Glomerular endothelial cell (primary cell): ENCODE measurements at places on chromosomes 3 and 15. TPM values are rescaled to one million over a fixed set of nuclear protein-coding genes. Genes with fewer than 3 reads are reported as not detected.
A peak's percentile ranks its signal among the peaks of the same experiment; 100 is the strongest.

- no peak for DNase-seq
Observed at GRCh38 chr3:31579828-31580227, 47.1 kb downstream of the STT3B start.

DNA sequence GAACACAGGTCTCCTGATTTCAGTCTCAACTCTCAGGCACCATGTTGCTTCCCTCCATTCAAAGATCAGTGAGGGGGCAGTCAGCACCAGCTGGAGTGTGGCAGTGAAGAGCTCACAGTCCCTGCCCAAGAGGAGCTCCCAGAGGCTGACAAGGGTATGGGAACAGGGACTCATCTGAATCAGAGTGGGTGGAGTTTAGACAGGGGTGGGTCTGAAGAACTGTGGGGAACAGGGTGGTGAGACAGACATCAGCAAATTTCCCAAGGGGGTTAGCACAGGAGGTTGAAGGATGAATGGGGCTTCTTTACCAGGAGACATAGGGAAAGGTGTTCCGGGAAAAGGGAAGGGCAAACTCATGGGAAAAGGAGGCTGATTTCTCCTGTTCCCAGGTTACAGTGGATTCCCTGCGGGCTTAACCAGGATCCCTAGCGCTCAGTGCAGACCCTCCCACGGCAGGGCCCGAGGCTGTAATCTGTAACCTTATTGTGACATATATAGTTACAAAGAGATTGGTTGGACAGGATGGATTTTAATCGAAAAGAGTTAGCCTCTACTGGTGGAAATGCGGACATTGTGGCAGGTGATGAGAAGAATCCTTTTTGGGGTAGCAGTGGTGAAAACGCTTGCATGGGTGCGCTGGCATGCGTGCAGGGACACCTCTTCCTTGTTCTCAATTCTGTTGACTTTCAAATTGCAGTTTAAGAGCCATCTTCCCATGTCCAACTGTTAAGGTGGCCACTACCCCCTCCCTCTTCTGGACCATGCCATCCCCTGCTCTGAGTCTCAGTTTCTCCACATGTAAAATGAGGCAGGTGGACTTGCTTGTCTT lies 160.3 kb downstream of the SMAD6 start:
- DNase-seq = no peak

Gene NAALADL2
- total RNA-seq = 0.19 and 1.3 TPM in 2 replicates

- DNase-seq = no peak
Observed at GRCh38 chr15:70142322-70143191, 44.8 kb upstream of the TLE3 start.

DNA sequence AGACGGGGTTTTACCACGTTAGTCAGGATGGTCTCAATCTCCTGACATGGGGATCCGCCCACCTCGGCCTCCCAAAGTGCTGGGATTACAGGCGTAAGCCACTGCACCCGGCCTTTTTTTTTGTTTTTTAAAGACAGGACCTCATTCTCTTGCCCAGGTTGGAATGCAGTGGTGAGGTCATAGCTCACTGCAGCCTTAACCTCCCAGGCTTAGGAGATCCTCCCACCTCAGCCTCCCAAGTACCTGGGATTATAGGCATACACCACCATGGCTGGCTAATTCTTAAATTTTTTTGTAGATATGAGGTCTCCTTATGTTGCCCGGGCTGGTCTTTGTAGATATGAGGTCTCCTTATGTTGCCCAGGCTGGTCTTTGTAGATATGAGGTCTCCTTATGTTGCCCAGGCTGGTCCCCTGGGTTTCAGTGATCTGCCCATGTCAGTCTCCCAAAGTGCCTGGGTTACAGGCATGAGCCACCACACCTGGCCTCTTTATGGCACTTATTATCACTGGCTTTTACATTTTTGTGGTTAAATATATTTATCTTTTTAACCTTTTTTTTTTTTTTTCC lies 82.3 kb upstream of the RNU6-1 start:
- DNase-seq = no peak

DNA sequence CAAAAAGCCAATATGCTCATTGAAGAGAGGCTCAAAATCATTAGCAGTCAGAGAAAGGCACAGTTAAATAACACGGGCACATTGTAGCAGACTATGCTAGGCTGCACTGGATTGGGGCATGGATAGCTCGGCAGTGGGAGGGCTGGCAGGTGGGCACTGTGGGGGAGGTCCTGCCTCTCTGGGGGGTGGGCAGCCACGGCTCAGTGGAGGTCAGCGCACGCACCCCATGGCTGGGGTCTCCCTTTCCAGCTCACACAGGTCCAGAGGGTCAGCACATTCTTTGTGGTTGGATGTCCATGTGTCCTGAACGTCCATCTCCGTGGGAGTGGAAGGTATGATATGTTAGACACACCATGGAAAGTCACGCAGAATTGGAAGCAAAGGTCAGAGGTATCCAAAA lies 18.4 kb upstream of the MGLL start:
- DNase-seq = no peak

- no peak for DNase-seq
Observed at GRCh38 chr3:3627114-3627513, 172.1 kb upstream of the LRRN1 start.

Gene MOBP
- total RNA-seq = 0.23 TPM in 1 of 2 replicates, not detected in the other

Gene MON1A
- total RNA-seq = 12.4 and 19.8 TPM in 2 replicates

Gene SLC25A36
- total RNA-seq = 42.5 and 44.5 TPM in 2 replicates

DNA sequence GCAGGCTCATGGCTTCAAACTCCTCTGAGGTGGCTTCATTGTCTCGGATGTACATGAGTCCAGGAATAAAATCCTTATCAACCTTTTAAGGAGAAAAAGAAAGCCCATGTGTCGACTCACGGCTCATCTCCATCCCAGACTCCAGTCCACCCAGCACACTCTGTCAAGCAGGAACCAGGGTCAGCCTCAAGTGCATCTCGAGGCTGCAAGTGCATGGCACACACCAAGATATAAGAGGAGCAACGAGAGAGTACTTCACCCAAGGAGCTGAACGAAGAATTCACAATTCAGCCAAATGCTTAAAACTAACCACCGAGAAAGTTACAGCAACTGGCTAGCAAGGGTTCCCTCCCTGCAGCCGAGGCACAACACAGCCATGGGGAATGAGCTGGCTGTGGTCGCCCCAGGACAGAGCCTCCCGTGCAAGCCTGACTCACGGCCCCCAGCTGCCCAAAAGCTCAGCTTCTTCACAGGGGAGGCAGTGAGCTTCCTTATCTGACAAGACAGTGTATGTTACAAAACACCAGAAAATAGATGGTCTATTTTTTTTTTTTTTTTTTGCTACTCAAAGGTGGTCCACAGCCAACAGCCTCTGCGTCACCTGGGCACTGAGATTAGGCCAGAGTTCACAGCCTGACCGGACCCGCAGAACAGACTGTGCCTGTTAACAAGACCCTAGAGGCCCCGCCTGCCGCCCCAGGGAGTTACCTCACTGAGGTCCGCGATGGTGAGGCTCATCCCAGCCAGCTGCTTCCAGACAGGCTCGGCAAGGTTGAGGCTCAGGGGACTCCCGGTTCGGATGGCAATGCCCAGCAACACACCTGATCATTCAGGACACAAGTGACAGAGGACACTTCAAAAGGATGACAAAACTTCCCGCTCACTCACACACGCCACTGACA lies 15.9 kb upstream of the OCA2 start:
- no peak for DNase-seq

Gene LINGO1
- 0.18 TPM in 1 of 2 replicates, not detected in the other for total RNA-seq

DNA sequence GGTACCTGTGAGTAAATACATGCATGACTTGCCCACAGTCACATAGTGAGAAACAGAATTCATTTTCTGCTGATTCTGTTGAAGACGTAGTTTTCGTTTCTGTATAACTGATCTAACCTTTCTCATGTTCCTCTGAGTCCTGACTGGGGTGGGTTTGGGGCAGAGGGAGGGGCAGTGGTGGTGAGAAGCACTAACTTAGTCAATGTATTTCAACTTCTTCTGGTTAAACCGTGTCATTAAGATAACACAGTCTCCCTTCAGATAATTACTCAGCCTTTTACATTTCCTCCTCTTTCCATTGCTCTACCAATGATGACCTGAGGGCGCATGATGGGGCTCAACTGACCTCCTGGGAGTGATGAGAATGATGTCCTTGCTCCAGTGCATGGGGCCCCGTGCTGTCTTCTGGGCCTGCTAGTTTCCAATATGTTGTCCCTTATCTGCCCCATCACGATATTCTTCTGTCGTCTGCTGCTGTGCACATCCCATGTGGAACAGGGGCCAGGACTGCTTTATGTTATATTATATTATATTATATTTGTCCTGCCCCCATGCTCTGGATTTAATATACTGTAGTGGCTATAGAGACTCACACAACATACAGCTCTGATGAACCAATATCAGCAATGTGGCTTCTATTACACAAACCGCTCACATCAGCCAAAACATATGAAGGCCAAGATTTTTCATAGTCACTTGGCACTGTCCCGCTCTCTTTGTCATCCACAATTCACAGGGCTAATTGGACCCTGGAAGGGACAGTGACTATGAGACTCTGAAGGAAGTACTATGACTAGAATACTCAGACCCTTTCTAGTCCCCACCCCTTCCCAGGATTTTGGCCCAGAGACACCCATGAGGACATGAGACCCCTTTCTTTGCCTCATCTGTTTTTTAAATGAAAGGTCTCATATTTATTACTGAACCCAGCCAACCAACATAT lies 407.1 kb upstream of the MCTP2 start:
- DNase-seq = no peak

GRCh38 chr15:52206446-52206845 lies 15.3 kb upstream of the GNB5 start:
- DNase-seq = no peak

DNA sequence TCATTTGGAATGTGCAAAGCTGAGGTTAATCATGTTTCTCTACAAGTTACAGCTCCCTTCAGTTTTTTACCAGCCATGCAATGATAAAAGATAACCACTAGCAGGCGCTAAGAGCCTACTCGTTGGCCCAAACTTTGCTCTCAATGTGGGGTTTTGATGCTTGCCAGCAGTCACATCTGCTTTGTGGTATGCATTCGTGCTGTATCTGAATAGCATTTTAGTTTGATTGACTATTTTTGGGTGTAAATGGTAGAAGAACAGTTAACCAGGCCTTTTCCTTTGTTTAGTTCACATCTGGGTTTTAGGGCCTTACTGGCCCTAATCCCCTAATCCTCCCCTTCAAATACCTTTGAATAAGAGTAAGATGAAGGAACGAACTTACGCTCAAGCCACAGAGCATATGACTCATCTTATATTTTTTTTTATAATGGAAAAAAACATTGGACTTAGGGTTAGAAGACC lies 4.4 kb upstream of the CLDN11 start:
- peak; percentile 68 for DNase-seq

DNA sequence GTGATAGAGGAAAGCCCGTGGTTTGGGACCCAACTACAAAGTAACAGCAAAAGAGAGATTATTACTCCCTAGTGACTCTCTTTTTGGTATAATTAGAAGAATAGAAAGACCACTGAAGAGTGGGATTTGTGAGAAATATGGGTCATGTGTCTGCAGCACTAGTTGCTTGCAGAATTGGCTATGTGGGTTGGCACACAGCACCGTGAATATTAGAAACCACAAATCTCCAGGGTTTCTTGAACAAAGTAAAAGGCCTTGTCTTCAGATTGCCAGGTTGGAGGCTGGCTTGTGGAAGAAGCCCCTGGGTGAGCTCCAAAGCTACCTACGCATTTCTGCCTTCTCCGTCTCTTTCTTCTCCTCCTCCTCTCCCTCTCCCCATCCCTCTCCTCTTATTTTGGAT lies 177.9 kb upstream of the ICE2 start:
- DNase-seq = no peak

- no peak for DNase-seq
Observed at GRCh38 chr3:197169028-197169427, 129.4 kb downstream of the DLG1 start.

GRCh38 chr3:175153595-175153994 lies 294.5 kb downstream of the NAALADL2 start:
- no peak for DNase-seq

GRCh38 chr3:62708638-62709373 lies 166.4 kb downstream of the CADPS start:
- DNase-seq = no peak

Gene LRIG1
- total RNA-seq = 13.9 and 31.2 TPM in 2 replicates

Gene FBLN2
- 1.6 and 14.2 TPM in 2 replicates for total RNA-seq

- DNase-seq = no peak
Observed at GRCh38 chr3:131193641-131194238, 167.1 kb downstream of the NEK11 start.
